Body of pancreas (tissue), 4 donors: ENCODE measurements at places on chromosomes 4 and X. TPM values are rescaled to one million over a fixed set of nuclear protein-coding genes. Genes with fewer than 3 reads are reported as not detected.

Gene GPR82
- total RNA-seq: not detected

Gene FRMD7
- not detected for total RNA-seq

Gene RPA4
- 0.99 TPM for total RNA-seq

Gene SULT1B1
- 1.8 TPM for total RNA-seq

Gene C4orf51
- total RNA-seq: not detected

Gene APLN
- total RNA-seq: not detected

Gene HNRNPD
- total RNA-seq: 104 TPM

Gene NKX6-1
- total RNA-seq: 6.9 TPM

GRCh38 chrX:12779534-12779933, 11.7 kb upstream of the PRPS2 start:
- no peaks in the 10 kb centered on the region for H3K27me3 ChIP-seq
- peak; percentile 63 for DNase-seq
- H3K27ac ChIP-seq: peak overlapping the region; percentile 59
- H3K4me3 ChIP-seq: no peak overlapping the region

- peak; percentile 71 for DNase-seq
- H3K27ac ChIP-seq: no peak overlapping the region
- H3K4me3 ChIP-seq: no peak overlapping the region
- H3K36me3 ChIP-seq: no peaks in the 10 kb centered on the region
- no peaks in the 10 kb centered on the region for H3K27me3 ChIP-seq
Measured at GRCh38 chr4:14856062-14856933, 146.0 kb upstream of the CPEB2 start.

DNA sequence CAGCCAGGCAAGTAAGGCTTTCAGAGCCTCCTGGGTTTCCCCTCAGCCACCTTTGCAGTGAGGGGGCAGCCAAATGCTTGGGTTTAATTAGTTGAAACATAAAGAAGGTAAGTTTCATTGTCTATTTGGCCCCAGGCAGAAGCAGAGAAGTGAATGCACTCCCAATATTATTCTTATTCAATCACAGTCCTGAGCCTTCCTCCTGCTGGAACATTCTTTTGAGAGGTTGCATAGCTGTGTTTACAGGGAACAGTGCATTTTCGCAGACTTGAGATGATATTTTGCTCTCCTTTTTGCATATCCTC, 13.9 kb downstream of the SLC2A9 start:
- H3K4me3 ChIP-seq: no peak overlapping the region
- H3K27me3 ChIP-seq: no peaks in the 10 kb centered on the region
- peaks cover 39% of the 10 kb centered on the region for H3K4me1 ChIP-seq
- H3K27ac ChIP-seq: no peak overlapping the region

DNA sequence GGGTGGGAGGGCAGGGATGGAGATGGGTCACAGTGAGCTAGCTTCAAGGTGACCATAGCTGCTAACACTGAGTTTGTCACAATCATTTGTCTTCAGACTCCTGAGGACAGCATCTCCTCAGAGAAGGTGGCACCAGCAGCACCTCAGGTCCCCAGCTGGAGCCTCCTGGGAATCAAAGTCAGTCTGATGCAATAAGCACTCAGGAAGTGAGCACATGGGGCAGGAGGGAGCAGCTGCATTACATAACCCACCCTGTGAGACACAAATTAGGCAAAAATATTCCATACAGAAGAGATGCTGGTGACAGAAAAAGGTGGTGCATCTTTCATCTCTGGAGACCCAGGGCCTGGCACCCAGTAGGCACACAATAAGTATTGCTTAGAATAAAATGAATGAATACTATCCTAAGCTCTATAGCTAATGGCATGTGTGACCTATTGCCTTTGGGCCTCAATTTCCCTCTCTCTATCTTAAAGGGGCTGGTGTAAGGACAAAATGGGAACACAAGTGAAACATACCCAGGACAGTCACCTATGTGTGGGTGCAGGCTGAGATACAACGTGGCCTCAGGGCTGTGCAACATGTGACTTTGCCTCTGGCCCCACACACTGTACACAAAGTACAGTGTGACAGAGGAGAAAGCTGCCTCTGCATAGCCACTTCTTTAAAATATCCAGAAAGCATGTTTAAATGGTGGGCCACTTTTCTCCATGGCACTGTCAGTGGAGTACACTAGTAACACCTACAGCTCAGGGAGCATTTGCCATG, 37.1 kb downstream of the SLC39A8 start:
- no peaks in the 10 kb centered on the region for H3K36me3 ChIP-seq
- no peak for DNase-seq
- H3K4me3 ChIP-seq: no peak overlapping the region
- H3K27ac ChIP-seq: no peak overlapping the region

GRCh38 chrX:9269134-9269533, 195.7 kb upstream of the TBL1X start:
- no peak for DNase-seq
- no peaks in the 10 kb centered on the region for H3K27me3 ChIP-seq
- no peaks in the 10 kb centered on the region for H3K4me1 ChIP-seq
- no peaks in the 10 kb centered on the region for H3K36me3 ChIP-seq
- no peak overlapping the region for H3K27ac ChIP-seq
- no peak overlapping the region for H3K4me3 ChIP-seq

GRCh38 chr4:48046059-48046458, 29.5 kb downstream of the NIPAL1 start:
- no peak overlapping the region for H3K27ac ChIP-seq
- H3K27me3 ChIP-seq: no peaks in the 10 kb centered on the region
- H3K36me3 ChIP-seq: no peaks in the 10 kb centered on the region
- no peak for DNase-seq

- no peak overlapping the region for H3K27ac ChIP-seq
- H3K36me3 ChIP-seq: no peaks in the 10 kb centered on the region
- DNase-seq: no peak
Measured at GRCh38 chr4:171954650-171955049, 141.4 kb downstream of the GALNTL6 start.

- DNase-seq: no peak
- H3K4me3 ChIP-seq: no peak overlapping the region
- H3K4me1 ChIP-seq: no peaks in the 10 kb centered on the region
- H3K36me3 ChIP-seq: no peaks in the 10 kb centered on the region
Measured at GRCh38 chrX:108361316-108361715, 76.9 kb downstream of the COL4A6 start.

- peaks cover 92% of the 10 kb centered on the region for H3K4me1 ChIP-seq
- H3K4me3 ChIP-seq: no peak overlapping the region
- H3K36me3 ChIP-seq: no peaks in the 10 kb centered on the region
- no peak for DNase-seq
- H3K27ac ChIP-seq: no peak overlapping the region
Measured at GRCh38 chr4:158823461-158823873, 54.6 kb downstream of the FNIP2 start.

- H3K4me1 ChIP-seq: no peaks in the 10 kb centered on the region
- H3K27ac ChIP-seq: no peak overlapping the region
- no peaks in the 10 kb centered on the region for H3K36me3 ChIP-seq
- H3K4me3 ChIP-seq: no peak overlapping the region
Measured at GRCh38 chr4:118743867-118744266, 58.7 kb downstream of the METTL14 start.

DNA sequence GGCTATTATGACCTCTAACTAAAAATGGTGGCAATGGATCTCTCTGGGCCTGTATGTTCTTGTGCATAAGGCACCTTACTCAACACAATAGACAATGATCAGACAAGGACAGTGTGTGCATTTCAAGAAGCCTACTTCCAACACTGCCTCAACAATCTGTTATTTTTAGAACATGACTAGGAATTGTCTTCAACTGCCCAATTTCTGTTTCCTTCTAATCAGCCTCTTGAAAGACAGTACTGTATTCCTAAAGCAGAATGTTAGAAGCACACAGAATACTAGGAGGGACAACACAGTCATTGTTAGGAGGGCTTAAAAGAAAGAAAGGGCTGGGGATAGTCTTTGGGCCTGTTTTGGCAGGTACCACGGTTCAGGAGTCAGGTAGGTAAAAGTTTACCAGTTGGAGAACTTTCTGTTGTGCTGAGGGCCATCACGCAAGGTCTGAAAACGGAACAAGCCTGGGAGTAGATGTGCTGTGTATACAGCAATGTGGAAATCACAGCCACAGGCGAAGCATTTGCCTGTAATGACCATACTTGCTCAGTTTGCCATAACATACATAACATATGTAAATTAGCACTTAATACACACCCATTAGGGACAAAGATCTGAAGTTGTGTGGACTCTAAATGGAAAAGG, 100.8 kb upstream of the ATXN3L start:
- DNase-seq: no peak
- H3K36me3 ChIP-seq: no peaks in the 10 kb centered on the region
- H3K27me3 ChIP-seq: no peaks in the 10 kb centered on the region
- H3K4me1 ChIP-seq: no peaks in the 10 kb centered on the region
- H3K4me3 ChIP-seq: no peak overlapping the region

DNA sequence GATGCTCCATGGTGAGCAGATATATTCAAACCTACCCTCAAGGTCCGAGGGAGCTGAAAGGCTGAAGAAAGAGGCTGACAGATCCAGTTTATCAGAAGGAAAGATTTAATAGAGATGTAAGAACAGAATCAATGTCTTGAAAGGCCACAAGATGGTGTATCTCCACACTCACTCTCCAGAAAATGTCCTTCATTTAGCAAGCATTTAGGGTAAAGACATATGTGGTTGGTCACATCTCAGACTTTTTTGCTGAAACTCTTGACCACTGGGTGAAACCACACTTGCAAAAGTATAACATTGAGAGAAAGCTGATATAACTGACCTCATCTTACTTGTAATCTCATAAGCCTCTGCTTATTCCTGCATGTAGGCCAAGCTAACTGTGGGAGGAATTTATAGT, 745.8 kb upstream of the GALNTL6 start:
- no peak for DNase-seq
- no peak overlapping the region for H3K4me3 ChIP-seq
- H3K4me1 ChIP-seq: no peaks in the 10 kb centered on the region

- no peaks in the 10 kb centered on the region for H3K4me1 ChIP-seq
- no peaks in the 10 kb centered on the region for H3K36me3 ChIP-seq
- H3K4me3 ChIP-seq: no peak overlapping the region
Measured at GRCh38 chr4:118308306-118309030, 44.3 kb downstream of the PRSS12 start.

- H3K4me1 ChIP-seq: no peaks in the 10 kb centered on the region
- no peaks in the 10 kb centered on the region for H3K36me3 ChIP-seq
- H3K27me3 ChIP-seq: no peaks in the 10 kb centered on the region
- H3K27ac ChIP-seq: no peak overlapping the region
- H3K4me3 ChIP-seq: no peak overlapping the region
Measured at GRCh38 chr4:121648516-121648915, 48.3 kb downstream of the ANXA5 start.

DNA sequence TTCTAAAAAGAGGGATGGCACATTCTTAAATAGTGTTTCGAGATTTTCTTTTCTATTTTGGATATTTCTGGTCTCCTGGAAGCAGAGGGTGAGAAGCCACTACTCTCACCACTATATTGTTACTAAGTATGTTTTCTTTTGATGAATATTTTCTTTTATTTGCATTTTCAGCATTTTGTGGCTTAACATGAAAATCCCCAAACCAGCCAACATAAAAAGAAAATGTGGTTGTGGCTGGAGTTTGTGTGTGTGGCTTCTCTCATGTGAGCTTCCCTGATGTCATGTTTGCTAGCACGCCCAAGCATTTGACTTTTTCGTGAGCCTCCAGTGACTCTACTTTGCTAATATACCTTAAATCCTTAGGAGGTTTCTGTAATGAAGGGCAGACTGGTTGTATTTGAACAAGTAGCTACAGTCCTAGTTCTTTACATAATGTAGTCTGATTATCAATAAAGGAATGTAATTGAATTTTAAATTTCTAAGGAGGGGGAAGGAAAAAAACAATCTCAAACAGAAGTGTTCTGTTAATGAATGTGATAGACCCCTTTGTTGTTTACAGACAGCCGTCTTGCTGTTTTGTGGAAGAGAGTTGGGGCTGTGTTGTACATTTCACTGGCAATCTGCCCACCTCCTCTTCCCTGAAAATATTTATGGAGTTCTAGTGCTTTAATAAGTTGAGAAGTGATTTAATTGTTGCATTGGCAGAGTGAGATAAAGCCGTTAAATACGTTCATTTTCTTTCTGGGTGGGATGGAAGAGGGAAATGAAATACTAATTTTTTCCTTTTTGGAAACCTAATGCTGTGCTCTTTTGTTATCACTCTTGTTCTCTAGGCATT, 114.6 kb downstream of the ARHGAP10 start:
- no peaks in the 10 kb centered on the region for H3K4me1 ChIP-seq
- no peak for DNase-seq
- H3K27ac ChIP-seq: no peak overlapping the region
- H3K4me3 ChIP-seq: no peak overlapping the region
- no peaks in the 10 kb centered on the region for H3K27me3 ChIP-seq
- H3K36me3 ChIP-seq: no peaks in the 10 kb centered on the region

GRCh38 chrX:56462389-56462788, 101.0 kb upstream of the UBQLN2 start:
- H3K27me3 ChIP-seq: no peaks in the 10 kb centered on the region
- H3K4me1 ChIP-seq: no peaks in the 10 kb centered on the region
- no peak overlapping the region for H3K27ac ChIP-seq
- no peaks in the 10 kb centered on the region for H3K36me3 ChIP-seq
- DNase-seq: no peak
- H3K4me3 ChIP-seq: no peak overlapping the region

GRCh38 chr4:100494166-100494565, 23.7 kb downstream of the EMCN start:
- H3K27me3 ChIP-seq: no peaks in the 10 kb centered on the region
- H3K4me3 ChIP-seq: no peak overlapping the region
- no peaks in the 10 kb centered on the region for H3K36me3 ChIP-seq
- H3K27ac ChIP-seq: no peak overlapping the region

DNA sequence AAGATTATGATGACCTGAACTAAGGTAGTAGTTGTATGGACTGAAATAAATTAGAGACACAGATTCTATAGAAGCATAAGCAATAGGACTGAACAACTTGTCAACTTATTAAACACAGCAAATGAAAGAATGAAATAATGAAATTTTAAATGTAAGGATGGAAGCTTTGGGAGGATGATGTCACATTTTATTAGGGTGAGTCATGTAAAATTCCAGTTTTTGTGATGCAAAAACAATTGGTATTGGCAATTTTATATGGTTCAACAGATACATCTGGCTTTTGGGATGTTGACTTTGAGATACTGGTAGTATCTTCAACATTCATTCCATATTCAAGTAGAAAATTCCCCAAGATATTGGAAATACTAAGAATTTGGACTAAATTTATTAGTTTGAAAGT, 72.7 kb upstream of the IL15 start:
- H3K4me1 ChIP-seq: no peaks in the 10 kb centered on the region
- H3K27ac ChIP-seq: no peak overlapping the region
- no peak for DNase-seq
- no peak overlapping the region for H3K4me3 ChIP-seq
- H3K27me3 ChIP-seq: no peaks in the 10 kb centered on the region
- no peaks in the 10 kb centered on the region for H3K36me3 ChIP-seq

- H3K4me1 ChIP-seq: no peaks in the 10 kb centered on the region
- no peak overlapping the region for H3K4me3 ChIP-seq
- no peaks in the 10 kb centered on the region for H3K36me3 ChIP-seq
- no peak for DNase-seq
Measured at GRCh38 chr4:133524369-133524768, 375.3 kb downstream of the PCDH10 start.

GRCh38 chr4:76377481-76377901, 43.5 kb downstream of the CCDC158 start:
- H3K4me3 ChIP-seq: no peak overlapping the region
- no peaks in the 10 kb centered on the region for H3K27me3 ChIP-seq
- H3K36me3 ChIP-seq: no peaks in the 10 kb centered on the region
- no peak overlapping the region for H3K27ac ChIP-seq
- peaks cover 33% of the 10 kb centered on the region for H3K4me1 ChIP-seq
- no peak for DNase-seq
